ENCODE measurements at places on chromosomes 5 and 9.

- DNase-seq = no peak
Observed at GRCh38 chr9:111016016-111016415, 22.3 kb downstream of the LPAR1 start.

GRCh38 chr9:112352209-112352608 lies 18.8 kb upstream of the PTBP3 start:
- DNase-seq = no peak

- DNase-seq = no peak
Observed at GRCh38 chr5:137075163-137075970, 423.8 kb downstream of the SPOCK1 start.

DNA sequence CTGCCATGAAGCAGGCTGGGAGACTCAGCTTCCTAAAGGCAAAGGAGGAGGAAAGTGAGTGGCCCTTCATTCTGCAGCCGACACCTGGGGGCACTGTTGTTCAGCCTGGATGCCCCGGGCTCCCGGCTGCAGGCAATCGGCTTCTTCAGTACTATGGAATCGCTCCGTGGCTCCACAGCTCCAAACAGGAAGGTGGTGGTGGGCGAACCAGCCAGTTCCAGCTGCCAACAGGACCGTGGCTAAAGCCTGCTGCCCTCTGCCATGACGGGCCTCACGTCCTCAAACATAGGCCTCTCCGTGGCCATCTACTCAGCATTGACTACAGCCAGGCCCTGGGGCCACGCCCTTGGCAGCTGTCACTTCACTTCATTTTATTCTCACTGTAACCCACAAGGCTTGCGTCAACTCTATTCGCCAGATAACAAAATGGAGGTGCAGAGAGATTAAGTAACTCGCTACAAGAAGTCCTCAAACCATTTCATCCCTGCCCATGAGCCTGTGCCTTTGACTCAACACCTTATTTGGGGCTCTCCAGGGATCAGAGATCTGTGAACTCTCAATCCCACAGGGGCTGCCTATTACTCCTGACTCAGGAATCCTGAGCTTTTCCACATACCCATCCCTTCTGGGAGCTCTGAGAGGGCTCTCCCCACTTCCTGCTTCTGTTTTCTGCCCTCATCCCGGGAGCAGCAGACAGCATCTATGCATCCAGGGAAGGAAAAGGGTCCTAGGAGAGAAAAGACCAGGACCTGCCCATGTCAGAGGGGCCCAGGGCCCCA lies 38.0 kb downstream of the PAX5 start:
- peak; percentile 37 for DNase-seq

- DNase-seq = no peak
Observed at GRCh38 chr5:34914671-34915138, 599 bp downstream of the RAD1 start.

- no peak for DNase-seq
Observed at GRCh38 chr5:44292736-44293135, 96.5 kb downstream of the FGF10 start.

GRCh38 chr9:121277518-121278295 lies 9.7 kb downstream of the GSN start:
- DNase-seq = no peak

DNA sequence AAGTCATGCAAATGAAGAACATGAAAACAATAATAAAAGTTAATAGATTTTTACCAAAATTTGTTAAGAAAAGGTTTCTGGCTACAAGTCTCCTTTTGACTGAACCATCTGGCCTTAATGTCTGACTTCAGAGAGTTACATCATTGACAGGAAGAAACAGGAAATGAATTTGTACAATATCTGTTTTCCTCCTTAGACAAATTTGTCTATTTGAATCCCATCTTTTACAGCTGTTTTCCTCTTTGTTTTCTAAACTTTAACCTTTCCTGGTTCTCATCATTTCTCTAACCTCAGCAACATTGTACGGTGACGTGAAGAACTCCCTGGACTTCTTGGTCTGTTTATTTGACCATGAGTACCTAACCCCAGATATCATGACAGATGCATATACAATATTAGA lies 567.5 kb upstream of the RIOK2 start:
- DNase-seq = no peak

DNA sequence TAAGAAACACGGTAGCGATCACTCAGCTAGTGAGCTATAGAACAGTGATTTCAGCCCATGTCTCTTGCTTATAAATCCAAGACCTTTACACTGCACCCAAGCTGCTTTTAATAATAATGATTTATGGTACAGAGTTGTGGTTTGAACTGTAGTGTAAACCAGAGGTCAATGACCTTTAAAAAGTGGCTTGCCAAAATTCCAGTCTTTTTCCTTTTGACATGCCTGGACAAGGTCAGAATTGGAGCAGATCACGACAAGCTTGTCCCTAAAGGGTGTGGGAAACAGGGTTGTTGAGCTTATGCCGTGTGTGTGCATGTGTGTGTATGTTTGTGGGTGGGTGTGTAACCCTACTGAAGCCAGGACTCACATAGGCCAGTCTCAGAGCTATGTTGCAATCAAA lies 225.3 kb upstream of the CLINT1 start:
- no peak for DNase-seq

Data from stimulated activated naive CD4-positive, alpha-beta T cell treated with Interleukin-2 at 50 U/mL for 16 hours (primary cell).